Activated gamma-delta T cell treated with anti-CD3 and anti-CD28 coated beads, Interleukin-2, amount 50 U/mL, for 16 hours (primary cell): ENCODE measurements at places on chromosomes 5 and 9.

GRCh38 chr5:51018423-51018822 is 352.0 kb downstream of the PARP8 start:
- DNase-seq: no peak

- DNase-seq: no peak
These were observed 339.7 kb upstream of the CLINT1 start for GRCh38 chr5:158198636-158199035.

DNA sequence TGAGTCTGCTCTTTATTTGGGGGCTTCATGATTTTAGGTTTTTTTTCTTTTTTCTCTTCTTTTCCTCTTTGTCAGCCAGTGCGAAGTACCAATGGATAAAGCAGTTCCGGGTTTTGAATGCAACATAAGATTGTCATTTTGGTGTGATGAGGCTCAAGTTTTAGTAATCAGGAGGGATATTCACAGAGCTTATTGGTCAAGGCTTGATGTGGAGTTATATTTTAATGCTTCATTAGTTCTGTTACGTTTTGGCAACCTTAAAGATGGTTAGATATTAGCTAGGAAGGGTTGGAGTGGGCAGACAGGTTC is 1.4 kb downstream of the PIK3R1 start:
- no peak for DNase-seq

DNA sequence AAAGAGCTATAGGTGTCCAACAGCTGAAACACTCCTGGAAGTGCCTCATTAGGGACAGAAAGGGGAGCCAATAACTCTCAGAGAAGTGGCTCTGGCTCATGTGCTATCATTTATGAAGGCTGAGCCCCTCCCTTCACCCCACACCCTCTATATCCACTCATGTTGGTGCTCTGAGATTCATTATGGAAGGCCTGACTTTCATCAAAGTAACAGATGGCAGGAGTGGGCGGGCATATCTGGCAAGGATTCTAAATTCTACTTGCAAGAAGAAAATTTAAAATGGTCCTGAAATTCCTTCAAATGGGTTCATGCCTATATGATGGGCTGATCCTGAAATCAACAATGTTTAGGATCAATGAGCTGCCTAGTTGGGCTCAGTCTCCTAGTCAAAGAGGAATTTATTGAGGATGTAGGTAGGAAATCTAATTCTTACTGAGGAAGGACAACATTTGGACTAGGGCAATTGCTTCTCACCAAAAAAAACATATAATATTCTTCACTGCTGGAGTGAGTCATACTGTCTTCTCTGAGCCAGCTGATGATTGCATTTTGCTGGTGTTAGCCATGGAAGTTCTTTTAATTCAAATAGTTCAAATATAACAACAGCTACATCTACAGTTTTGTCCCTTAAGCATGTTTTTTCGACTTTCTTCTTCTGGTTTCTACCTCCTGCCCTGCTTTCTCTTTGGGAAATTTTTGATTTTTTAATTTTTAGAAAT is 23.5 kb downstream of the NMRK1 start:
- no peak for DNase-seq

DNA sequence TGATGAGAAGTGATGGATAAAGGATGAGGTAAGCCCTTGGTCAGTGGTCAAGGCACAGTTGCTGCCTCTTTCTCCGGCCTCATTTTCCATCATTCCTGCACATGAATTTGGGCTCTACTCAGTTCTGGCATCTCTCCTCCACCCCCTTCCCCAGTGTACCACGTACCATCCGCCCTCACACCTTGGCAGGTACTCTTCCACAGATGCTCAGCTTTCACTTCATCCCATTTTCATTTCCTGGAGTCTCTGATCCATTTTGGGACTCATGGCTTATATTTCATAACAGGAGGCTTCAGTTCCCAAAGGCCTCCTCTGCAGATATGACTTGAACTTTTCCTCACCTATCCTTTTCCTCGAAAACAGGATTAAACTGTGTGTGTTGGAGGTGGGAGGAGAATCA is 326.7 kb downstream of the ASTN2 start:
- no peak for DNase-seq

GRCh38 chr5:136040746-136041415 is 12.1 kb downstream of the TGFBI start:
- DNase-seq: no peak

DNA sequence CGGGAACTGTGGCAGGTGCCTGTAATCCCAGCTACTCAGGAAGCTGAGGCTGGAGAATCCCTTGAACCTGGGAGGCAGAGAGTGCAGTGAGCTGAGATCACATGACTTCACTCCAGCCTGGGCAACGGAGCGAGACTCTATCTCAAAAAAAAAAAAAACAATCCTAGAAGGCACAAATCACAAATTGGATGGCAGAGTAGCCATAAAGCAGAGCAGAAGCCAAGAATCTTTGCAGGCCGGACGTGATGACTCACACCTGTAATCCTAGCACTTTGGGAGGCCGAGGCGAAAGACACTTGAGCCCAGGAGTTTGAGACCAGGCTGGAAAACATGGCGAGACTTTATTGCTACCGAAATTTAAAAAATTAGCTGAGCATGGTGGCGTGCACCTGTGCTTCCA is 9.2 kb upstream of the FUBP3 start:
- DNase-seq: no peak

GRCh38 chr5:139839918-139840317 is 44.3 kb downstream of the PSD2 start:
- DNase-seq: no peak

DNA sequence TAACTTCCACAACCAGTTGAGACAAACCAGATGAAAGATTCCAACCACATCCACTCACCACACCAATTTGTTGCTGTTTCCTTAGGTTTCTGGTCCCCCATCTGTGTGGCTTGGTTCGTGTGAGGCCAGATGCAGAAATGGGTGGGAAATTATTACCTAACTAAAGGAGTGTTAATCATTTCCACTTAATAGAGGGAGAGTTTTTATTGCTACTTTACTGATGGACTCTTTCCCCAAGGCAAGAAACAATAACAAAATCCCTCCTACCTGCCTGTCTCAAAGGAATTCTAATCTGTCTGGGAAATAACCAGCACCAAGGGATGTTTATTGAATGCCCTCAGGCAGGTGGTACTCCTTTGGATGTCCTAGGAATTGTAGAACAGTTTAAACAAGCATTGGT is 76.3 kb downstream of the TMEM167A start:
- DNase-seq: no peak

DNA sequence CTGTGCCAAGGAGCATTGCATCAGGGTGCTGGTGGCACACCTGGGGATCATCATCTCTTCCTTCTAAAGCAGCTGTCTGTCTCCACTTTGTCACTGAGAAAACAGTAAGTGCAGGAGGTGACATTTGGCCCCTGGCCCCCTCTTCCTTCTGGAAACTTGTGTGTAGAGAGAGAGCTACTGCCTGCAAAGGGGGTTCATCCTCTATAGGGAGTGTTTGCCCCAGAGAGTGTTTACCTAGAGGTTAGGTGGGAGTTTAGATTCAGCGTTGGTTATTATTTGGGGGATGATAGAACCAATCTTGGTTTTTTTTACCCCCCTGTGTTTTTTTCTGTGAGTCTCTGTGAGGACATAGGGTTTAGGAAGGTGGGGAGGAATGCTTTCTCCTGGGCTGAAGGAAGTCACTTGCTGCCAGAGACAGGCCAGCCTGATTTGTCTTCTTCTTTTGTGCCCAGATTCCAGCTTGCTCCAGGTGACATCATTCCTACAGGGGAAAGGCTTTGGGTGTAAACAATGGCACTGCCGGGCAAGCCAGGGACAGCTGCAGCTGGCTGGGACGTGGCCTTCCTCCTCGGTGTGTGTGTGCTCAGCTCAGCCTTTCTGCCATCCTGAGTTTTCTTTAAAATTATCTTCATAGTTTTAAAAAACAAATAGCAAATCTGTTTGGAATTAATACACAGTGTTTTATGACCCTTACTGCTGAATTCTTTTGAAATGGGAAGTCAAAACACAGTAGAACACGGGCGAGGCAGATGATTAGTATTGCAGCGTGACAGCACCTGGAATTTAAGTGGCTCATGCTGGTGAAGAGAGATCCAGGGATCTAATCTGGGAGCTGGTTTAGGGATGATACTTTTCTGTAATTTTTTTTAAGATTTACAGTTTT is 24.5 kb downstream of the PRRC2B start:
- DNase-seq: no peak

DNA sequence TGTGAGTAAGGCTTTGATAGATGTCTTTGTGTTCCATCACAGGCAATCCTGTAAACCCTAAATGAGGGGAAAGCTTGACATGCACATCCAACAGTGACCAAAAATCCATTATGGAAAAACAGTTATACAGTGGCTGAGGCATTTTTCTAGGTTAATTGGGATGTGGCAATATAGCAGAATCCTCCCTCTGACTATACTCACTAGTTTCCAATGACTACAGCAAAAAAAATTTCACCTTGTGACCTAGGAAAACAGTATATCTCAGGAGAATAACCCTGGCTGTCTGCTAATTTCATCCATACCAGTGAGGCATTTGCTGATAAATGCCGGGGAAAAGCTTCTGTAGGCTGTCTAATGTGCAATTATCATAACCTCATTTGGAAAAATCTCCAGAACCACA is 49.9 kb upstream of the SNCAIP start:
- no peak for DNase-seq

DNA sequence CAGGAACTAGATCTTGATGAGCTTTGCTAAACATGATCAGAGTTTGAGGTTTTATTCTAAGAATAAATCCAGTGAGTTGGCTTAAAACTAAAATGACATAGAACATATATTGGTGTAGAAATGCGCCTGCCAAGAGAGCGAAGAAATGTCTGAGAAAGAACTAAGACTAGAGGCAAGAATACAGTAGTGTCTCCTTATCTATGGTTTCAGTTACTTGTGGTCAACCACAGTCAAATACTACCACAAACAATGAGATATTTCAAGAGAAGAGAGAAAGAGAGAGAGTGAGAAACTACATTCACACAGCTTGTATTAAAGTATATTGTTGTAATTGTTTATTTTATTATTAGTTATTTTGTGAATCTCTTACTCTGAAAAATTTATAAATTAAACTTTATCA is 254.4 kb upstream of the CDH10 start:
- DNase-seq: no peak

DNA sequence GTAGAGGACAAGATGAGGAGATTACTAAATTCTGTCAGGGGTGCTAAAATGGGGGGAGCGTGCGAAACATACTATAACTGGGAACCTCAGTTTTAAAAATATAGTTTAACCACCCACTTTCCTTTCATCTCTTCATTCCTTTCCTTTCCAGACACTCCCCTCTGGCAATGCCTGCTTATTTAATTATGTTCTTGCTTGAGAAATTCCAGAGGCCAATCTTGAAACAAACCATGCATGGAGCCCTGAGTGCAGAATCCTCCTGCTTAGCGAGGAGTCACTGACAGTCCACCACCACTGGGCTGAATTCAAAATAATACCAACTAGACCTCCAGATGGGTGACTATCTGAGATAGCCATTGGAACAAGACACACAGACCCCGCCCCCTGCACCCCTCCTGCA is 29.7 kb upstream of the C9orf72 start:
- DNase-seq: no peak

GRCh38 chr5:133483406-133484090 is 128.8 kb downstream of the FSTL4 start:
- DNase-seq: no peak

DNA sequence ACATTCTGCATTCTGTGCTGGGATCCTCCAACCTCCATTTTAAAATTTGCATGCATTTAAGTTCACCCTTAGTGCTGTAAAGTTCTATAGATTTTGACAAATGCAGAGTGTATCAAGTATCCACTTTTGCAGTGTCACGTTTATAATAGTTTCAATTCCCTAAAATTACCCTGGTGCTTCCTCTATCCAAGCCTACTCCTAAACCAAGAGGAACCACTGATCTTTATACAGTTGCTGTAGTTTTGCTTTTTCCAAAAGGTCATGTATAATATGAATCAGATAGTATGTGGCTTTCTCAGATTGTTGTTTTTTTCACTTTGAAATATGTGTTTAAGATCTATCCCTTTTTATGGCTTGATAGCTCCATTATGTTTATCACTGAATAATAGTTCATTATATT is 468.4 kb upstream of the CDH6 start:
- DNase-seq: no peak

- DNase-seq: no peak
These were observed 235.3 kb downstream of the PRDM9 start for GRCh38 chr5:23742701-23743100.

DNA sequence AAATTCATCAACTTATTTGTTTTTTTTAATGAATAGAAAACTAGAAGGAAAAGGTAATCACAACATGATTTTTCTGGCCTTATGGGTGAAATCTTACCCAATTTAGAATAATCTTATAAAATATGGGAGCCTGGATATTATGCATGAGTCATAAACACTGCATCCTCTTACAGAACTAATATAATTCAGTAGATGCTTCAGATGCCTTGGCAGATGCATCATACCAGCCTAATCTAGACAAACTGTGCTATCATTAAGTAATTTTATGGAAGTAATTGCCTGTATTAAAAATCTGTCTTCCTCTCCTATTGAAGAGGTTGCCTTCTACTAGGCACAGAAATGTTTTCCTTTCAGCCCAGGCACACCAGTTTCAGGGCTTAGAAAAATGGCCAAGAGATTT is 2384.6 kb upstream of the WWC1 start:
- DNase-seq: no peak

DNA sequence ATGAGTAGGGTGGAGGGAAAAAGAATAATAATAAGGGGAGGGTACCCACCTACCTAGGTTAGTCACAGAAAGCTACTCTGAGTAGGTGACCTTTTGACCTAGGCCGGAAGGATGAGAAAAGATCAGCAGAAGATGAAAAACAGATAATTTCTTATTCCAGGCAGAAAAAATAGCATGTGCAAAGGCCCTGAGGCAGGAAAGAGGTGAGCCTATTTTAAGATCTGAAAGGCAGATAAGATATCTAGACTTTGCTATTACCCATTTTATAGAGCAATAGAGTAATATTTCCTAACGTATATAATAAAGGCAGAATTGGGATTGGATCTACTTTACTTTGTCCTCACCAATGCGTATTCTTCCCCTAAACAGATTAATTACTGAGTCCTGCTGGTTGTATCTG is 393.9 kb upstream of the MPDZ start:
- no peak for DNase-seq

- no peak for DNase-seq
These were observed 567.7 kb downstream of the TLR4 start for GRCh38 chr9:118271936-118272335.

DNA sequence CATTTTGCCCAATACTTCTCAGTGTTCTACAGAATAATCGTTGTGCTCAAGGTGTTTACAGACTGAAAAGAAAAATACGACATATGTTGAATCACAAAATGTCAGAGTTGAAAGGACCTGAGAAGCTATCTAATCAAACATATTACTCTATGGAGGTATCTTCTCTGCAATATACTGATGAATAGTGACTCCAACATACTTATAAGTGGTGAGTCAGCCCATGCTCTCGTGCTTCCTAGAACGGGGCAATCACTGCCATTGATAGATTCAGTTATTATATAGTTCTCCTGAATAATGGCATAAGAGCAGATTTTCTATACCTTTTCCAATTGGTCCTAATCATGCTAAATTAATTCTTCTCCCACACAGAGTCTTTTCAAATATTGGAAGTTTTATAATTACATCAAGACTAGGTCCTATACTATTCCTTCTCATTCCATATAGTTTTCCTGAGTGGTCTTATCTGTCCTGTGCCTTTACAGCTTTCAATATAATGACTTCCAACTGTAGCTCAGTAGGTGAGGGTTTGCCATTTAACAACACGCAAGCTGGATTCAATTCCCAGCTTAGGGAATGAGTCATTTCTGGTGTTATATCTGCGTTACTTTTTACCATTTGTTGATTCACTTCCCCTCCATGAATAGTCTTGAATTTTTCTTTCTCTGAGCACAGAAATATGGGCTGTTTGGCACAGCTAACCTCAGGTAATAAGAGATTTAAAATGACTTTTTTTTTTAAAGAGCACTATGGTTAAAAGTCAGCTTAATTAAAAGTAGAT is 81.1 kb downstream of the PLK2 start:
- no peak for DNase-seq
